ENCODE measurements at places on chromosomes 6 and 20.

DNA sequence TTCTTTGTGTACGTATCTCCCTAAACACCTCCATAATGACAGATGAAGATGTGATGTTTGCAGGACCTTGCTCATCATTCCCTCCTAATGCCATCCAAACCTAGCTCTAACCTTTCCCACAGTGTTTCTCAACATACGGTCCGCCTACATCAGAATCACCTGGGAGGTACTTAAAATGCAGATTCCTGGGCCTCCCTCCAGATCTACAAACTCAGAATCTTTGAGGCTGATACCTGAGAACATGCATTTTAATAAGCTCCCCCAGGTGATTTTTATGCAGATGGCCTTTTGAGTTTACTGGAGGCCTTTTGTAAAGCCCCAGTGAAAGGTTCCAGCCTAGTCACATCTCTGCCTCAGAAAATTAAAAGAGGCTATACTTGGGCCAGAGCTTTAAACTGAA, 40.5 kb downstream of the METTL24 start:
- no peak for DNase-seq

DNA sequence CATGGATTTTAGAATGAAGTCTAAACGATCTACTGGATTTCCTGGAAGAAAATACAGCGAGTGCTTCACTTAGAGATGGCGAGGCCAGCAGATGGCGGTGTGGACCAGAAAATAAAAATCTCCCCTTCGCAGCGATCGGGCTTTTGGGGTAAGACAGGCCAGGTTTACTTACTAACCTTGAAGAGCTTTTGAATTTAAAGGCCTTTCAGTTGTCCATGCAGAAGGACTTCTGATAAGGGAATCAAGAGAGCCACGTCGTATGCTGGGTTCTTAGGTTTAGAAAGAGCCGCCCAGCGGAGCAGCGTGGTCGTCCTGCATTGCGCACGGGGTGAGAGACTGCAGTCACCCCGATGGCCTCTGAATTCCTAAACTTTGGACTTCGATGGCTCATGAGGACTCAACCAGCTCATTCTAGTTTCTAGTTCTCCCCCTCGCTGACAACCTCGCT, 125.2 kb upstream of the RALGAPA2 start:
- no peak for DNase-seq

- DNase-seq, result no peak
These were observed 67.6 kb downstream of the B3GAT2 start for GRCh38 chr6:70889270-70889669.

DNA sequence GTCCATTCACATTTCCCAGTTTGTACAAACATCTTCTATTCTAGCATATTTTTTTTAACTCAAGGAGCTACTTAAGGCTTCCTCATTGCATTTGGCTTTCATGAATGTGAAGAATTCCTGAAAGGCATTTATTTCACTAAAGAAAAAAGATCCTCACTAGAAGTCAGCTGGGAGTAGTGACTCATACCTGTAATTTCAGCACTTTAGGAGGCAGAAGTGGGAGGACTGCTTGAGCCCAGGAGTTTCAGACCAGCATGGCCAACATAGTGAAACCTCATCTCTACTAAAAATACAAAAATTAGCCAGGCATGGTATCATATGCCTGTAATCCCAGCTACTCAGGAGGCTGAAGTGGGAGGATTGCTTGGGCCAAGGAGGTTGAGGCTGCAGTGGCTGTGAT, 30.9 kb upstream of the XRN2 start:
- DNase-seq, result no peak

DNA sequence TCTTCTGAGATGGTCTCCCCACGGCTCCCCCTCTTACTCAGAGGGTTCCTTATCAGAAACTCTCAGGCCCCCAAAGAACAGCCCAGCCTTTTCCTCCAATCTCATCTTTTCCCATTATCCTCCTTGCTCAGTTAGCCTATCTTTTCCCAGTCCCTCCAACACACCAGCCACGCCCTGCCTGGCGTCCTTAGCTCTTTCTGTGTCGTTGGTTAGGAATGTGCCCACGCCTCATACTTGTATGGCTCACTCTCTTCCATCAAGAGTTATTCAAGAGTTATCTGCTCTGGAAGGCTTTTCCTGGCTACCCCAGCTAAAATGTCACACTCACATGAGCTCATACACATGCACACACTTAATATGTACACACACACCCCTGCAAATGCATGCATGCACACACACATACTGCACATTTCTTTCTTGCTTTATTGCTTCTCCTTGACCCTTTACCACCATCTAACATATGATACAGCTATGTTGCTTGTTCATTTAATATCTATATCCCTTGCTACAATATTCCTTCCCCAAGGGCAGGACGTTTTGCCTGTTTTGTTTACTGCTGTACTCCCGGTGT, 37.6 kb downstream of the SLC2A10 start:
- no peak for DNase-seq

Data from fibroblast of skin of left biceps (primary cell).